Renal pelvis (tissue), 12 donors: ENCODE measurements at places on chromosomes 3 and 15.

- peak; percentile 77 for DNase-seq
Observed at GRCh38 chr3:192825657-192826200, 91.9 kb downstream of the MB21D2 start.

DNA sequence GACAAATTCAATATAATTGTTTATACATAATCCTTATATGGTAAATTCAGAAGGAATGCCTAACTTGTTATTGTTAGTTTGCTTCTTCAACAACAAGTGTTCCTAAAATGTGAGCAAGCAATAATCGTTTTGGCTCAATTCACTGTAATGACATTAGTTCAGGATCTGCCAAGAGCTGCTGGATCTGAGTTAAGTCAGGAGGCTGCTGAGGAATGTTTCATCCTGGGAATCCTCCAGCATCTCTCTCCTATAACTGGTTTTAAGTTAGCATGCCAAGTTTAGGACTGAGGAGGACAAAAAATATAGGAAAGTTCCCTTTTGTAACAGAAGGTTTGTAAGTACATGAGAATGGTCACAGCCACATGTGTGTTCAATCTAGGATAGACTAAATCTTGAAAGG, 4.9 kb upstream of the GTF2A2 start:
- DNase-seq: no peak

DNA sequence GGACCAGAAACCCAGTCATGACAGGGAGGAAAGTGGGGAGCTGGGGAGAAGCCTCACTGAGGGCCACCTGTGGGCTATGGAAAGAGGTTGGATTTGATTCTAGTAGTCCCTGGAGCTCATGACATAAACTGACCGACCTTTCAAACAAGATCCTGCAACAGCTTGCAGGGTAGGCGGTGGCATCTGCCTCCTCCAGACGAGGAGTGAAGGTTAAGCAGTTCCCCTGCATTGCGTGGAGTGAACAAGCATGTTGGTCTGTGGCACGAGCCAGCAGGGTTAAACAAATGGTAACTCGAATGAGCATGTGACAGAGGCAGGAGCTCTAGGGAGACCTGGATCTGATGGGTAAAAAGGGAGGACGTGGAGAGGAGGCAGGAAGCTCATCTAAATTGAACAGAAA, 12.7 kb downstream of the TGM4 start:
- DNase-seq: no peak

GRCh38 chr3:100114413-100115030, at the start of gene FILIP1L:
Gene FILIP1L, minus strand, starts transcription at chr3:100114501.
- no peak for DNase-seq

DNA sequence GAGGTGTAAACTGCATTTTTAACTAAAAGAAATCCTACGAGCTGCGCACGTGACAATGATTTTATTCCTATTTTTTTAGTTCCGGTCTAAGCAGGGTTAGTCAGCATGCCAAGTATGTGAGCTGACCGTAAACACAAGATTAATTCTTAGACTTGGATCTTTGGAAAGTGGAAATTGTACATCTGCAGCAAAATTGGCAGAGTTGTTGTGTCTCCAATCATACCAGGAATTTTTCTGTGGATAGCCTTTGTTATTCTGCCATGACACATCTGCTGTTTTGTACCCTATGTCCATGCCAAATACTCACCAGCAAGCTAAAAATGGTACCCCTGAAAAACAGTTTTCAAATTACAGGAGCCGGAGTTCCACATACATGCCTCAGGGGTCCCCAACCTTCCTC, 562.5 kb downstream of the UNC13C start:
- no peak for DNase-seq

DNA sequence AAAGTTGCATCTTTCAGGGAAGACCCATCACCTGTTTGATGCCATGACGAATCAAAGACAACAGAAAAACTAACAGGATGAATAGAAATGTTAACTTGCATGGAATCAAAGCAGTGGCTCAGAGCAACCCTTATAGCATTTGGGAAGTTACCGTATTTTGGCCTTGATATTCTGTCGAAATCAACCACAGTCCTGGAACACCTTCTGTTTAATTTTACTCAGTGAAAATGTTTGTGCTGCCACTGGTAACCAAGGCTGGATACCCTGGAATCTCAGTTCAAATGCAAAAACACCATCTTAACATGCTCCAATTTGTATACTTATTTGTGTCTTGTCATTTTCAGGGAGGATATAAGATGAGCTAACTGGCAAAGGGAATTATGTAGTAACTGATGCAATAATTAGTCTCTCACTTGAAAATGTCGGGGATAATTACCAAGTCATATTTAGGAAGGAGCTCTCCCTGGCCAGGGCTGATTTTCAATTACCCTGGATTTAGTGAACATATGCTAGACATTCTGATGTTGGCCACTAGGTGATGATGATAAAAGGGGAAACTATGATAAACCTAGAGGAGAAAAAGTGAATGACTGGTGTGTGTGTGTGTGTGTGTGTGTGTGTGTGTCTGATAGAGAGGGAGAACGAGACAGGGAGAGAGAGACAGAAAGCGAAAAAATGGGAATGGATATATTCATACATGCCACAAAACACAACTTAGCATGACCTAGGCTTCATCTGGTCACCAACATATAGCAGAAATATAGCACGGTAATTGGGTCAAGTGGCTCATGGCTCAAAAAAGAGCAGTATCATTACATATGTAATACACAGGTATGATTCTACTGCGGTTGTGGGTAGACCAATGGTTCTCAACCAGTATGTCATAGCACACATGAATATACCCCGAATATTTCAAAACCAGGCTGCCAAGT, 19.0 kb upstream of the PRICKLE2 start:
- DNase-seq: no peak

GRCh38 chr3:61018807-61019206, 232.4 kb downstream of the FHIT start:
- DNase-seq: no peak

DNA sequence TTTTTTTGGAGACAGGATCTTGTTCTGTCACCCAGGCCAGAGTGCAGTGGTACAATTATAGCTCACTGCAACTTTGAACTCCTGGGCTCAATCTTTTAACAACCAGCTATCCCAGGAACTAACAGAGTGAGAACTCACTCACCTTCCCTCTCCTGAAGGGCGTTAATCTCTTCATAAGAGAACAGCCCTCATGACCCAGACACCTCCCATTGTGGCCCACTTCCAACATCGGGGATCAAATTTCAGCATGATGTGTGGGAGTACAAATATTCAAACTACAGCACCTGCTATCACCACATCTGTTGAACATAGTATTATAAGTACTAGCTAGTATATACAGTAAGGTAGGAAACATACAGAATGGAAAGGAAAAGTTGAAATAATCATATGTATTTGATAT, 132.5 kb downstream of the DOCK3 start:
- DNase-seq: no peak

DNA sequence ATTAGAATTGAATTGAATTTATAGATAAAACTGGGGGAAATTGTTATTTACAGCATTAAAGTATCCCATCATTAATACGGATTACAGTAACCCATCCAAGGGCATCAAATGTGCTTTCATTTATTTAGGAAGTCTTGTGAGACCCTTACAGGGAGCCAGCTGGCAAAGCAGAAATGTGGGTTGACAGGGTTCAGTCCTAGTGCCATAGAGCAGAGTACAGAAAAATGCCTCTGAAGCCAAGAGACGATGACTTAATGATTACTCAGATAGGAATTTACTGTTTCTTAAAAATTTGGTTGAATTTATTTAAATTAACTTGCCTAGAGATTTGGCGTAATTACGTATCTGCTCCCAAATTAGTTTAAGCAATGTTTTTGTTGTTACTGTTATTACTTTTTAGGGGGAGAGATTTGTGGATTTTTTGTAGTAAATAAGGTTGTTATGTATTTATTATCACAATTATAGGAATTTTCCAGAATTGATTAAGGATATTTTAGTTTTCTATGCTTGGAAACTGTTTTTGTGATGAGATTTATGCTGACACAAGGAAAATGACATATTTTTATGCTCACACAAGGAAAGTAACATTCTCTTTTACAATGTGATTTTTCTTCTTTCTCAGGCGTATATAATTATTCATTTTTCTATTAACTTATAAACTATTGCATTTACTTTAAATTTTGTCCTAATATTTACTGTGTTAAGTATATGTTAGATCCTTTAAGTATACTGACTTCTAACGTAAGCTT, 152.0 kb downstream of the EPHA6 start:
- DNase-seq: no peak

- DNase-seq: no peak
Observed at GRCh38 chr15:70379938-70380883, 282.5 kb upstream of the TLE3 start.

GRCh38 chr3:14388201-14388600, 14.2 kb upstream of the SLC6A6 start:
- DNase-seq: no peak

GRCh38 chr3:39638301-39638700, 170.8 kb downstream of the MOBP start:
- no peak for DNase-seq

- DNase-seq: no peak
Observed at GRCh38 chr15:93017526-93017925, 71.5 kb downstream of the RGMA start.

DNA sequence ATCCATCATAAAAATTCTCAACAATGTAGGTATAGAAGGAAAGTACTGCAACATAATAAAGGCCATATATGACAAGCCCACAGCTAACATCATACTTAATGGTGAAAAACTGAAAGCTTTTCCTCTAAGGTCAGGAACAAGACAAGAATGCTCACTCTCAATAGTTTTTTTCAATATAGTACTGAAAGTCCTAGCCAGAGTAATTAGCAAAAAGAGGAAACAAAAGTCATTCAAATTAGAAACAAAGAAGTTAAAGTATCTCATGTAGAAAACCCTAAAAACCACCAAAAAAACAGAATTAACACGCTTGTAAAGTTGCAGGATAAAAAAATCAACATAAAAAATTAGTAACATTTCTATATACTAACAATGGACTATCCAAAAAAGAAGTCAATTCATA, 61.8 kb downstream of the MYH15 start:
- no peak for DNase-seq

GRCh38 chr3:59213860-59214259, 164.0 kb upstream of the CFAP20DC start:
- DNase-seq: no peak

- DNase-seq: no peak
Observed at GRCh38 chr3:50248387-50248786, 12.4 kb downstream of the GNAI2 start.

GRCh38 chr15:63836579-63836978, 2.8 kb upstream of the HERC1 start:
- DNase-seq: no peak

GRCh38 chr3:25441234-25441856, 13.3 kb downstream of the RARB start:
- DNase-seq: no peak

DNA sequence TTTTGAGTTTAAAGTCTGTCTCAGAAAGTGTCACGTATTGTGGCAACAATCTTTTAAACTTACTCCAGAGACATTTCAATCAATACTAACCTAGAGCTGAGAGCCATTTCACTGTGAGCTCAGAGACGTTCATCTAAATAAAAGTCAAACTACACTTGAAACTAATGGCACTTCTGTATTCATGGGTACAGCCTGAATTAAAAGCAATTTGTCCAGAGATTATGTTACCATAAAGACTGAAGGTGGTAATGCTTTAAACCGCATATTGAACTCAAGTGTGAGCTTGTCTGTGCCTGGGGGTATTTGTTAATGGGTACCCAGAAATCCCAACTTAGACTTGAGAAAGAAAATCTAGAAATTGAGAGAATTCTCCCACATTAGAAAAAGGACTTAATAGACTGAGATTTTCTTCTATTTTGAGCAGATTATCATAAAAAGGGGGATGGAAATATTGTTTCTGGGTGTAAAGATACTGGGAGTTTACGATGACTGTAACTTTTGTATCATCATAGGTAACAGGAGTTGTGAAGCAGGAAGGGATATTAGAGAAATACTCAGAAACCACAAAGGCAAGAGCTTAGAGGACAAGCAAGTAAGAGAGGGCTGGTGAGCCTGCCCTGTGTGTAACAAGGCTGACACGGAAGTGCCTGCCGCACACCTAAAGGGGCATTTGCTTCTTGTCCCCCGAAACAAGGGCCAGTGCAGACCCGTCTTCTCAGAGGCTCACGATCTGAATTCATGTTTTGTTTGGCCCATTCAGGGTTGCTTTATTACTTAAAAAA, 36.9 kb downstream of the LRIG1 start:
- no peak for DNase-seq

- no peak for DNase-seq
Observed at GRCh38 chr3:127655641-127656040, 17.1 kb upstream of the ABTB1 start.

GRCh38 chr3:74676-75243, 121.8 kb upstream of the CHL1 start:
- DNase-seq: no peak

DNA sequence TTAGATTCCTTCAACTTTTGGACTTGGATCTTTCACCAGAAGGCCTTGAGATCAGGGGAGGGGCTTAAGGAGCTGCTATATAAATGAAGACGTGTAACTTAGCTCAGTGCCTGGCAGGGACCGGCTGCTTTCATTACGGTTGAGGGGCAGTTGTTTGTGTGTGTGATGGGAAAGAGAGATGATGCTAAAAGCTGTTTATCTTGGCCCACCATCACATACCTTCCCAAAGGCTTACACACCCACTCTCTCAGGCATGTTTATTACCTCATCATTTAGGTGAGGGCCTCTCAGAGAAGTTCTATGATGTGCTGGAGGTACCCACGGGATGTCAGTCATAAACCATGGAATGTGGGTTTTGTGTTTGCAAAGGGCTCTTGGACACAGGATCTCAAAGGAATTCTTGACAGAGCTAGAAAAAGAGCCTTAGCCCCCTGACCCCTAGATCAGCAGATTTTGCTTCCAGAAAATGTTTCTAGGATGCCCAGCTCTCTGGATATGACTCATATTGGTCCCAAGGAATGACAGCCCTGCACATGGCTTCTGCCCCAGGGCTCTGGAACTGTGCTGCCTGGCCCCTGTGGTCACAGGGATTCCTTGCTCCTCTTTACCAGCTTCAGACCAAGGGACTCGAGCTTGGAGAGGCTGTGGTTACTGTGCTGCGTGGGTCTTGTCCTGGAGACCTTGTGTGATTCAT, 15.9 kb upstream of the SMAD3 start:
- no peak for DNase-seq

GRCh38 chr3:130933801-130934345, 40.0 kb downstream of the ATP2C1 start:
- no peak for DNase-seq

GRCh38 chr15:88740356-88740755, 62.9 kb upstream of the ACAN start:
- no peak for DNase-seq

GRCh38 chr3:113968986-113969385, 21.2 kb downstream of the ZDHHC23 start:
- DNase-seq: no peak

DNA sequence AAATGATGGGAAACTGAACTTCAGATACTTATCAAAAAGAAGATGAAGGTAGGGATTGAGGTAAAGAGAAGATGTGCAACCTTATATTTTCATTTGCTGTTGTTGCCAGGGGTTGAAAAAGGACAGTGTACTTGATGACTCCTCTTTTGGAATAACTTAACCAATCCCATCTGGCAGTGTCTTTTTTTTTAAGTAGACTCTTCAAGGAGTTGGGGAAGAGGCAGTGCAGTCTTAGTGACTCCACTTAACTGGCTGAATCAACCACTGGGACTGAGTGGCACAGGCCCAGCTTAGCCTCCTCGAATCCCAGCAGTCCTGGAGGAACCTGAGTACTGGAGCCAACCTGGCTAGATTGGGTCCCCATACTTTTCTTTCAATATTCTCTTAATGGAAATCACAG, 27.3 kb upstream of the FILIP1L start:
- no peak for DNase-seq
